Mucosa of descending colon (tissue), 3 donors: ENCODE measurements at places on chromosomes 2 and 18. TPM values are rescaled to one million over a fixed set of nuclear protein-coding genes. Genes with fewer than 3 reads are reported as not detected.

DNA sequence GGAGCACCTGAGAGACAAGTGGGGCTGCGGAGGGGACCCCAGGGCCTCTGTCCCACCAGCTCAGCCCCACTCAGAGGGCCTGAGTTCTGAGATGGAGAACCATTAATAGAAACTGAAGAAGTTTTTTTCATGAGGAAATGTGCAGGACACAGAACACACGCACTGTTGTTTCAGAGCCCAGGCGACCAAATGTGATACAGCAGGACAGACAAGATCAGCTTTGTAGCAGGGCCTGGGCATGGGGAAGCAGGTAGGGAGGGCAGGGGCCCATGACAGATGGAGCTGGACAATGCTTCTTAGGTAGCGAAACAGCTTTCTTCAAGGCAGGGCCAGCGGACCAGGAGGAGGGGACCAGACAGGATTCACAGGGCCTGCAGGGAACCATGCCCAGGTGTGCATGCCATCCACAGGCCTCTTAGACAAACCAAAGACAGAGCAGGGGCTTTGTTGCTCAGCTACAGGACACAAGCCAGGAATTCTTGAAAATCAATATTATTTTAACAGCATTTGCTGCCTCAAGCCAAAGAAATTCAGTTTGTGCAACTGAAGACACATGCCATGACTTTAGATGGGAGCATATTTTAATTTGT lies 252.8 kb upstream of the GYPC start:
- no peak for DNase-seq

GRCh38 chr2:58606799-58607198 lies 365.7 kb upstream of the FANCL start:
- no peak for DNase-seq

- no peak for DNase-seq
Observed at GRCh38 chr2:63846487-63846886, 4.8 kb downstream of the UGP2 start.

DNA sequence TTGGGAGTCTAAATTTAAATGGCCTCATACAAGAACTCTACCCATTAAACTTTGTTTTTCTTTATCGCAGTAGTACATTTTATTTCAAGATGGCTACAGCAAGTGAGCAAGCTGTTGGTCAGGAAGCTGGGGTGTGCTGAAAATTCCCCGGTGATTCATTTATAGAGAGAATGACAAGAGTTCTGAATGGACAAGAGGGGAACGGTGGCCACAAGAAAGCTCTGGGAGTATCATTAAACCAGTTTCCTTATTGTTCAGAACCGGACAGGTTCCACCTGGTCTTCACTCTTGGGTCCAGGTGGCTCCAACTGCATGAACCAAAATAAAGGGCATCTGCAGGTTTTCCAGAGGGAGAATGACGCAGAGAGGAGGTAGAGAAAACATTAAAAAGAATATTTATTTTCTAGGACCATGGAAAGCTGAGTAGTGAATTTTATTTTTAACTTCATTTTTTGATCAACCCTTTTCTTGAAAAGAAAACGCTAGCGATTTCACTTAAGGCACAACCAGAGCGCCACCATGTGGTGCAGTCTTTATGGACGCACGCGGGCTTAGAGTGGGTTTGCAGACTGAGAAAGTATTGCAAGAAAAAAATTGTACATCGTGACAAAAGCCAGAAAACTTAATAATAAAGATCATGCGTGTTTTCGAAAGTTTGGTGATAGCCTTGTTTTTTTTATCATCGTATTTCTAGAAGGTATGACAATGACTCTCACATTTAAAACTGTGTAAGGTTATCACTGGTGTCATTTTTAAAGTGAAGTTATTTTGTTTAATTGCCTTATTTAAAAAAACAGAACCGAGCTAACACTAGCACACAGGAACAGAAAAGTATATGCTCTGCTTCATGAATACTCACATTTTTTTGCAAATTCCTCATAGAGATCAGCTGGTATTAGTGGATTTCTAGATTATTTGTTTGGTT lies 97.9 kb upstream of the NOL4 start:
- peak; percentile 90 for DNase-seq

DNA sequence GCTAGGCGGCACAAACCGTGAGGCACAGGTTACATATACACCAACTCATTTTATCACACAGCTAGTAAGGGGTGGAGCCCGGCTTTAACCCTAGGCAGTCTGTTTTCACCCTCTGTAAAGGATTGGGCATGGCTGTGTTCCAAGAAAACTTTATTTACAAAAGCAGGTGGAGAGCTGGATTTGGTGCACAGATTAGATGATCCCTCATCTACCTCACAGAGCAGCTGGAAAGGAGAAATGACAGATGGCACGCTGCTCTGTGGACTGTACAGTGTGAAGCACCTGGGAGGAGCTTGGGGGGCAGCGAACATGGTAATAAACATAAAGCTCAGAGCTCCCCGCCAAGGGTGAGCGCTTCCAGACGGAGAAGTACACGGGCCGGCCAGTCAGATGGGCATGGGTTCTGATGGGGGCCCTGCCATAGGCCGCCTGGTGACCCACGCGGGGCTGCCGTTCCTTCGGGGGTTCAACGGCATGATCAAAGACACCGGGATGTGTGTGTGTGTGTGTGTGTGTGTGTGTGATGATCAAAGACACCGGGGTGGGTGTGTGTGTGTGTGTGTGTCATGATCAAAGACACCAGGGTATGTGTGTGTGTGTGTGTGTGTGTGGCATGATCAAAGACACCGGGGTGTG lies 862 bp upstream of the TMEM177 start:
- DNase-seq = peak; percentile 74

DNA sequence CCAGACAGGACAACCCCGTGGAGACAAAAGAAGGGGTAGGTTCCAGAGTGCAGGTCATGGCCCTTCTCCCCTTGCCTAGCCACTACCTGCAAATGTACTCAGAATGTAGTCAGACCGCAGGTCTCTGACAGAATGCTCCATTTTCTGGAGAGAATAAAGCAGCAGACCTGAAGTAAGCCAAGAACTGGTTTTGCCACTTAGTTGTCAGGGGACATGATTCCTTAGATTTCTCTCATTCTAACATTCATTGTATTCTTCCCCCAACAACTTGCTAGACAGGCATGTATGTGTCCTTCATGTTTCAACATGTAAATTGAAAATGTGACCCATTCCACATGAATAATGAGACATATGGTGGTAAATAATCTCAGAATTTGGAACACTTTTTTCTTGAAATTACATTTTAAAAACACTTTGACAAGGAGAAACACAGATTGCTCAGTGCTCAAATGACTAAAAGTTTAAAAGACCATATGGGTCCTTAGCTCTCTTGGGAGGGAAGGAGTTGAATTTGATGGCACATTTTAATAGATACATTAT lies 142.4 kb downstream of the CCBE1 start:
- DNase-seq = no peak

DNA sequence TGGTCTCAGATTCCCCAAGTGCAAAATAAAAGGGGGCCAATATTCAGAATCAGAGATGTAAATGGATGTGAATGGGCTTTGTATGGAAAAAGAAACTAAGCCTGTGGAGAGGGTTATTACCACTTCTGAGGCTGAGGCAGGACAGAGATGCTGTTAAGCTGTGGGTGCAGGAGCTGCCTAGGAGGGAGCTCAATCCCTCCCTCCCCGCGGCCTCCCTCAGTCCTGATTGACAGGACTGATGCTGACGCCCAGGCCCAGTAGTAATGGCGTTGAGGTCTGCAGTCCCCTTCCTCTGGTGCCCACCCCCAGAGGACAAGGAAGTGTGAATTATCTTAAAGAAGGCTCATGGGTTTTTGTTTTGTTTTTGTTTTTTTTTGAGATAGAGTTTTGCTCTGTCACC lies 40.4 kb downstream of the PSD4 start:
- DNase-seq = no peak

DNA sequence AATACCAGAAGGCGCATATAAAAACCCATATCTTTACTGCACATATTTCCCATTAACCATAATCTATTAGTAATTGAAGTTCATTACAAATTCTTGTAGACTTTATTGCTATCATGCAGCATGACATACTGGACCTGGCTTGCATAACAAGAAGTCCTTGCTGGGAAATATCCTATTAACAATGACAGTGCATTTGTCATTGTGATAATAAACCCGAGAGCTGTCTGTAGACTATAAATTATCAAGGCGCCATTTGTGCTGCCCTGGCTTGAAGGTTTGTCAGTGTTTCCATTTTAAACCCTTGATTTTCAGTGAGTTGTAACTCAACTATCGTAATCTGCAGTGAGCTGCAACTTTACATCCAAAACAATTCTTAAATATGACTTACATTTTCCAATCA lies 59.0 kb downstream of the HNMT start:
- DNase-seq = no peak

- DNase-seq = no peak
Observed at GRCh38 chr2:52857722-52858121, 909.9 kb upstream of the CHAC2 start.

- no peak for DNase-seq
Observed at GRCh38 chr2:32852856-32853255, 93.9 kb upstream of the LTBP1 start.

DNA sequence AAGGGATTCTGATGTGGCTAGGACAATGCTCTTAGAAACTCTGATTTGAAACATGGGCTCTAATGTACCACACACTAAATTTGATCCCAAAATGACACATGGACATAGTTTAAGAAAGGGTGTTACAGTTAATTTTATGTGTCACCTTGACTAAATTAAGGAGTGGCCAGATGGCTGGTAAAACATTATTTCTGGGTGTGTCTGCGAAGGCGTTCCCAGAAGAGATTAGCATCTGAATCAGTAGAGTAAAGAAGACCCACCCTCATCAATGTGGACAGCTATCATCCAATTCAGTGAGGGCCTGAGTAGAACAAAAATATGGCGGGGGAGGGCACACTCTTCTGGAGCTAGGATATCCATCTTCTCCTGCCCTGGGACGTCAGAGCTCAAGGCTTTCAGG lies 283.1 kb upstream of the CHAC2 start:
- DNase-seq = no peak

The C18orf54 gene
- 2.1 TPM for total RNA-seq

The RAD51AP2 gene
- total RNA-seq = not detected

The BMP10 gene
- not detected for total RNA-seq

The ABHD3 gene
- total RNA-seq = 150 TPM
